Smooth muscle cell of the pulmonary artery (primary cell): ENCODE measurements at places on chromosomes 12 and 14. TPM values are rescaled to one million over a fixed set of nuclear protein-coding genes. Genes with fewer than 3 reads are reported as not detected.

Gene AQP6
- total RNA-seq, result 0.10 and 0.20 TPM in 2 replicates

Gene SOAT2
- total RNA-seq, result not detected in 2 replicates

Gene OR6C75
- total RNA-seq, result not detected in 2 replicates

Gene SLC25A47
- total RNA-seq, result 0.07 TPM in 1 of 2 replicates, not detected in the other

Gene GLT8D2
- 41.9 and 43.5 TPM in 2 replicates for total RNA-seq

Gene CCER1
- total RNA-seq, result not detected in 2 replicates

Gene USP44
- total RNA-seq, result 0.69 and 1.8 TPM in 2 replicates

Gene ALG10B
- total RNA-seq, result 4.4 and 6.7 TPM in 2 replicates

Gene OASL
- total RNA-seq, result 0.03 and 0.26 TPM in 2 replicates
